ENCODE measurements at places on chromosomes 1 and 21.

- no peak for DNase-seq
Measured at GRCh38 chr1:23210351-23210785, 6.9 kb downstream of the HTR1D start.

DNA sequence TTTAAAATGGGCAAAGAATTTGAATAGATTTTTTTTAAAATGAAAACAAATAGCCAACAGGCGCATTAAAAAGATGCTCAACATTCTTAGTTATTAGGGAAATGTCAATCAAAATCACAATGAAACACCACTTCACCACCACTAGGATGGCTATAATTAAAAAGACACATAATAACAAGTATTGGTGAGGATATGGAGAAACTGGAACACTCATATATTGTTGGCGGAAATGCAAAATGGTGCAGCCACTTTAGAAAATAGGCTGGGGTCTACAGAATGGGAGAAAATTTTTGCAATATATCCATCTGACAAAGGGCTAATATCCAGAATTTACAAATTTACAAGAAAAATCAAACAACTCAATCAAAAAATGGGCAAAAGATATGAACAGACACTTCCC lies 107.8 kb upstream of the FOXD3 start:
- DNase-seq = no peak

DNA sequence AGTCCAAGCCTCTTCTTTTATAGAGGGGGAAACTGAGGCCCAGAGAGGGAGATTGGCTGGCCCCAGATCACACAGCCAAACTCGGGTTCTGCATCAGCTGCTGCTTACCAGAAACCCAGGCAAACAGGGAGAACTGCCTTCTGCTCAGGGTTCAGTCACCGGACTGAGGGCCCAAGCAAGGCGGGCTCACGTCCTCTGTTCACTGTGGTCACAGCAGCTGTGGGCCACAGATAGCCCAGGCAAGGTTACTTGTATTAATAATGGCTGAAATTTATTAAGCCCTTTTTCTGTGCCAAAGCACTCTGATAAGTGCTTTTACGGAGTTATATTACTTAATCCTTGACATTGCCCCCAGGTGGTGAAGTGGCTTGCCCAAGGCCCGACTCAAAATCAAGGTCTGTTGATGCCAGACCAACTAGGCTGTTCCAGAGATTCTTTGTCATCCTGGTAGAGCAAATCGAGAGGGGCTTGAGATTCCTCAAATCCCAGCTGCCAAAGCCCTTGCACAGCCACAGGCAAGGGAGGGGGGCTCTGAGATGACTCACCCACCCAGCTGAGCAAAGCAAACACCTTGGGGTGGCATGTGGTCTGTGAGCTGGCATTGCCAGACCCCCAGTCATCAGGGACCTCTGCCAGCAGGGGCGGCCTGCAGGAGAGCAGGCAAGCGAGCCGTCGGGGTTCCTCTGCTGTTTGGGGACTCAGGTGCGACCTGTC lies 36.5 kb downstream of the EPHB2 start:
- DNase-seq = no peak

GRCh38 chr1:164562511-164562910 lies 3.5 kb downstream of the PBX1 start:
- DNase-seq = no peak

DNA sequence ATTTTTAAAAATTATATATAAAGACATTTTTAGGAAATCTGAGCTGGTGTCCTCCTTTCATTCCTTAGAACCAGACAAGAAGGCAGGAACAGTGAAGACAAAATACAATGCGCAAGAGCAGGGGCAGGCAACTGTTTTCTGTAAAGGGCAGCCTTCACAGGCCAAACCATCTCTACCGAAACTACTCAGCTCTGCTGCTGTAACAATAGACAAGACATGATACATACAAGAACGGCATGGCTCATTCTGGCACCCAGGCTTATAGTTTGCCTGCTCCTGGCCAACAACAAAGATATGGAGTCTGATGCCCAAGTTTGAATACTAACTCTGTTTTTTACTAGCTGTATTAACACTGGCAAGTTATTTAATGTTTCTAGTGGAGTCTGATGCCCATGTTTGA lies 232.0 kb downstream of the SMYD3 start:
- no peak for DNase-seq

DNA sequence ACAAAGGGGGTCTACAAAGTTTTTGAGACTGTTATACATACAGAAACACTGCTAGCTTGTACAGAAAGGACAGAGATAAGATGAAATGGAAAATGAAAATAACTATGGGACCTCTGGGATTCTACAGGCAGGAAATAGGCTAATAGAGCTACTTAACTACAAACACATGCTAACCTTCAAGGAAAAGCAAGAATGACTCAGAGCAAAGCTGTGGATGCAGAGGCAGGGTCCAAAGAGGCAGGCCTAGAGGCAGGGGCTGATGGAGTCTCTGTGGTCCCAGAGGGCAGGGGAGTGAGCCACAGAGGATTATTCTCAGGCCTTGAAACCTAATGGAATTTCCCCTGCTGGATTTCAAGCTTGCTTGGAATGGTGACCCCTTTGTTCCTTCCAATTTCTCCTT lies 18.7 kb upstream of the GOLT1A start:
- no peak for DNase-seq

GRCh38 chr1:196680107-196680506 lies 28.3 kb downstream of the CFH start:
- no peak for DNase-seq

DNA sequence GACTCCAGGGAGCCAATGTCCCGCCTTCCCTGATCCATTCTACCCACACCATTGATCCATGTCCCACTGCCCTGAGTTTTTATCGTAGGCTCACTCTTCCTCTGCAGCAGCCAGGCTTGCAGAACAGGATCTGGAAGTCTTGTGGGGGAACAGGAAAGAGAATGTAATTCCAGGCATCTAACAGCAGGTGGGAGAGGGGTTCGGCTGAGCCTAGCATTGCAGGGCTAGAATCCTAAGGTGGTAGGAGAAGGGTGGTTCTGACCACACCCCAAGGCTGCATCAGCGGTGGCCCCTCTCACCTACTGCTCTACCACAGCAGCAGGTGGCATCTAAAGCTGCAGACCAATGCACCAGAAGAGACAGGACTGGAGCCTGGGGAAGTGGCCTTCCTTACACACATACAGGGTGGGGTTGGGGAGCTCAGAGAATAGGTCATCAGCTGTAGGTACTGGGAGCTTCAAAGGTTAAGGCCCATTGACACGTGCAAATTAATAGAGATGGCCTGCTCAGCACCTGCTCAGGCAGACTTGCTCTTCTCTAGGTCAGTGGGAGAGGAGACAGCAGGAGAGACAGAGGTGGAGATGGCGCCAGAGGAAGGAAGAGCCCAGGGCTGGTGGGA lies 20.5 kb downstream of the KNCN start:
- DNase-seq = no peak

GRCh38 chr21:45318556-45319404 lies 31.1 kb upstream of the POFUT2 start:
- no peak for DNase-seq

GRCh38 chr1:157325220-157325619 lies 187.0 kb upstream of the ETV3 start:
- no peak for DNase-seq

GRCh38 chr1:230123280-230124185 lies 56.5 kb downstream of the GALNT2 start:
- DNase-seq = no peak

DNA sequence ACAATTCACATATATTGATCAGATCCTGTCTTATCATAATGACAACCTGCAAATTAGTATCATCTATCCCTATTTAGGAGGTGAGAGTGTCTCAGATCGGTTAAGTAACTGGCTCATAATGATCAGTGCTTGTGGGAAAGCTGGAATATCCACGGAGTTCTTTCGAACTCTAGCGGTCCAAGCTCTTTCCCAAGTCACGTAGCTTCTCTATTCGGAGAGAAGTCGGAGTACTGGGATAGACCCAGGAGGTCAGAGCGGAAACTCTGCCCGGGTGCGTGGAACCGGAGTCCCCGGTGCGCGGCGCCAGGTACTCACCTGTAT lies 339 bp downstream of the PTGS2 start:
- no peak for DNase-seq

DNA sequence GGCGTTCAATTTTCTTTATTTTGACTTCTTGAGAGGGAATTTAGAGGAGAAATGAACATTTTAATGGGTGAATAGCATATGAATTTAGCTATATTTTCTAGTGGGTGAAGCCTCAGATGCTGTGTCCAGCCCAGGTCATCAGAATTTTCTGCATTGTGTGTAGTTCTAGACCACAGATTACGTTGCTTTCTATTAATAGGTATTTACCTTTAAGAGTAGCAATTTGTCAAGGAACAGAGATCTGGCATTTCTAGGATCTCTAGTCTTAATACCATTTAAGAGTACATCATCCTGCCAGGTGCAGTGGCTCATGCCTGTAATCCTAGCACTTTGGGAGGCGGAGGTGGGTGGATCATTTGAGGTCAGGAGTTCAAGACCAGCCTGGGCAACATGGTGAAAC lies 20.7 kb downstream of the TDRD5 start:
- DNase-seq = no peak

GRCh38 chr1:154575147-154575927 lies 7.8 kb downstream of the CHRNB2 start:
- DNase-seq = no peak
